ENCODE measurements at places on chromosomes 12 and 14. TPM values are rescaled to one million over a fixed set of nuclear protein-coding genes. Genes with fewer than 3 reads are reported as not detected.

DNA sequence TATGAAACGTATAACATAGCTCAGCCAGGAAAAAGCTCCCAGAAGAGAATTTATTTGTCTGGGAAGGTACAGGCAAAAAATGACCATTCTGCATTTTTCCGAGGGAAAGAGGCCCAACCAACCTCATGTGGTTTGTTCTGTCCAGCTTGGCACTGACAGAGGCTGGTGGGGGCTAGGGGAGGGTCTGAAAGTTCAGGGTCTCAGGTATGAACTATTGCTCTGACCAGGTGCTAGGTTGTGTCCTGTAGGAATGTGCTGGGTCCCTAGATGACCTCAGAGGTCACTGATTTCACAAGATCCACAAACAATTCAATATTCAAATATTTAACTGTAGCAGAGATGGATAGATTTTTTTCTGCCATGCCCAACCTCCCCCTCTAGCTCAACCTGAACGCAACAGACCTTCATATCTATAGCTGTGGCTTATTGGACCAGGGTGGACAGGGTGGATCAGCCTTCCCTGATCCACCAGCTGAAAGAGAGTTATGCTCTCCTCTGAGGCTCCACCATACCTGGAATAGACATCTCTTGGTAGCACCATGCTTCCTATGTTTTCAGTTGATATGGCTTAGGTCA lies 32.9 kb upstream of the IFT81 start:
- no peak for DNase-seq

Gene SLC38A2
- total RNA-seq: 620 TPM

- peak; percentile 60 for DNase-seq
Measured at GRCh38 chr12:98296462-98297079, 218.8 kb upstream of the TMPO start.

- DNase-seq: no peak
Measured at GRCh38 chr12:77751939-77752338, 78.8 kb upstream of the NAV3 start.

DNA sequence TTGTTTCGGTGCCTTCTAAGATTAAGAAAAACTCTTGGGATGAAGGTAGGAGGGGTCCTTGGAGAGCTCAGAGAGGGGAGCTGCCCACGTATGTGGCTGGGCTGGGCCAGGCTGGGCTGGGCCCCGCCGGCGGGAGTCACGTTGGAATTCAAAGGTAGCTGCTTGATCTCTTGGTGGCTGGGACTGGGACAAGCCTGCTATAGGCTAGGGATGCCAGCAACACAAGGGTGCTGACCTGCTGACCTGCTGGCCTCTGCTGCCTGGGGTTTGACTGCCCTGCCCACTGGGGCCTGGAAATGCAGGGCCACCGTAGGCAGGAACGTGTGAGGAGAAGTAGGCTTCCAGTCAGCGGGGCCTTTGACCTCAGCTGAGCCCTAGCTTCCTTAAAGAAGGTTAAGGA lies 52.8 kb upstream of the GTF2A1 start:
- no peak for DNase-seq

GRCh38 chr14:55240526-55241178 lies 30.6 kb upstream of the FBXO34 start:
- DNase-seq: peak; percentile 80

DNA sequence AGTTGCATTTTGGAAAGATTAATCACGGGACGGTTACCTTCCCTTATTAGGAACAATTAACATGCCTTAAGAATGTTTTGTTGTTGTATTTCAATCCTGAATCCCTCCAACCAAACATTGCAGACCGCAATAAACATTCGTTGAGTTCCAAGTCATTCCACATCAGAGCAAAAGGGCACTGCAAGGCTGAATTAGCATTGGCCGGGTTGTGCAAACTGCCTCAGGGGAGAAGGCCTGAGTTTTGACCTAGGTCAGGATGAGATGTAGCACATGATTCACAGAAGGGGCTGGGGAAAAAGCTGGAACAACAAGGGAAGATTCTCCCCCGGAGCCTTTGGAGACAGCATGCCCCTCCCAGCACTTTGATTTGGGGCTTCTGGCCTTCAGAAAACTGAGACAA lies 82.1 kb upstream of the BDKRB2 start:
- DNase-seq: no peak

Gene CLEC7A
- not detected for total RNA-seq

Gene BDKRB2
- total RNA-seq: 0.13 TPM

GRCh38 chr14:105974902-105975301 lies 448.5 kb downstream of the TMEM121 start:
- DNase-seq: peak; percentile 37

Gene TAS2R46
- 0.48 TPM for total RNA-seq

Gene TDRD9
- total RNA-seq: not detected

GRCh38 chr14:91326514-91327249 lies 82.2 kb upstream of the GPR68 start:
- no peak for DNase-seq

- DNase-seq: no peak
Measured at GRCh38 chr12:124632519-124632984, 65.1 kb upstream of the NCOR2 start.

Gene IL31
- total RNA-seq: not detected

GRCh38 chr12:99146730-99147129 lies 500.8 kb upstream of the GARIN6 start:
- no peak for DNase-seq

Gene GPR84
- total RNA-seq: not detected

DNA sequence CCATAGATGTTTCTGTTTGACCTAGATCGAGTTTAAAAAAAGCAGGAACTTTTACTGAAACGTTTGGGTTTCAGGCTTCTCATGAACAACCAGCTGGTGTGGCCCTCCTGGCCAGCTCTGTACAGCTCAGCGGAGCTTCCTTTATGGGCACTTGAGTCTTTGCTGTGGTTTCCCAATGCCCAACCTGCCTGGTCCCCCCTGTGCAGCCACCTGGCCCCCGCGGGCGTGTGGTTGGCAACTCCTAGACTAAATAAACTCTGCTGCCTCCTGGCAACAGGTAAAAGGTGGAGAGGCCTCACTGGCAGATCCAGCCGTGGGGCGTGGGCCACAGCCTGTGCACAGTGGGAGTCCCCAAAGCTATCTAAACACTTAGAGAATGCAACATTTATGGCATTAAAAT lies 38.7 kb downstream of the ADGRD1 start:
- DNase-seq: no peak

GRCh38 chr14:96790706-96791105 lies 6.5 kb upstream of the VRK1 start:
- DNase-seq: no peak

- no peak for DNase-seq
Measured at GRCh38 chr12:70691018-70691672, 53.9 kb upstream of the PTPRB start.

GRCh38 chr14:97137705-97138104 lies 340.5 kb downstream of the VRK1 start:
- DNase-seq: no peak

GRCh38 chr14:33210311-33210710 lies 271.6 kb downstream of the NPAS3 start:
- peak; percentile 53 for DNase-seq

Gene AMN
- total RNA-seq: 0.99 TPM

- DNase-seq: no peak
Measured at GRCh38 chr14:89618330-89618708, 201.3 kb upstream of the FOXN3 start.

Gene SNW1
- total RNA-seq: 88.8 TPM

DNA sequence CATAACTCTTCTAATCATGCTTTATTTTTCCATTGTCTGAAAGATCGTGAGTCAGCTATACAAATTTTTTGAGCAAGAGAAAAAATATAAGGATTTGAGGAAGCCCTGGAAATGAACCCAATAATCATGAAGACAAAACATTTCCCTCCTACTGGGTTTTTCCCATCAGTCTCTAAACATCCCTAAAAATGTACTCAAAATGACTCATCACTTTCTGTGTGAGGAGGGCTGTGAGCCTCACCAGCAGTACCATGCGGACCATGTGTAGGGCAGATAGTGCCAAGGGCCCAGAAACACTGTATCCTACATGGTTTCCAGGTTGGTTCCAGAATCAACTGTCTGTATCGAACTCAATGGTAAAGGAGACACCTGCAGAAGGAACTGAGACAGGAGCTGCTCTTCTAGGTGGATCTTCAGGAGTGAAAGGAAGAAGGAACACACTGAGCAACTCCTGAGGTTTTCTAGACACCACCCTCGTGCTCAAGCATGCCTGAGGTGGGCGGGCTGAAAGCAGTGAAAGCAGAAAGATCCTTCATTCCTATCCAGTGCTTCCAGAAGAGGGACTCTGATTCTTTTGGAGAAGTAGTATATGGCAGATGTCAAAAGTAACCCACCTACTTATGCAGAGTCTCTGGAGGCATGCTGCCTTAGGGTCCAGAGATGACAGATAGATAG lies 48.6 kb upstream of the RHOJ start:
- no peak for DNase-seq

DNA sequence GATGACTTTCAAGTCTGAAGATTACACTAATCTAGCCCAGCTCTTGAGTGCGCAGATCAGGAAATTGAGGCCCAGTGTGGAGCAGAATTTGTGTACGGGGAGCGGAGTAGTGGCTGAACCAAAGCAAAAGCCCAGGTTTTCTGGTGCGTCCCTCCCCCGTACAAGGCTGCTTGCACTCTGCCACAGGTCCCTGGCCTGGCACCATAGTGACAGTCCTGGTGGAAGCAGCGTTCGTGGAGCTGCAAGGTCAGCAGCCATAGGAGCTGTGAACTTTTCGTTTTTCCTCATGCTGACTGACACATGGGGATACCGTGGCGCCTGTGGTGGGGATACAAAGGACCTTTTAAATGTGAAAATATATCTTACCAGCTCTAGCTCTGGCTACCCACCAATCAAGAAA lies 1.7 kb downstream of the EVL start:
- DNase-seq: no peak

- no peak for DNase-seq
Measured at GRCh38 chr12:131281016-131281415, 327.3 kb downstream of the ADGRD1 start.

GRCh38 chr12:6959058-6959804 lies 8.1 kb downstream of the PTPN6 start:
- no peak for DNase-seq

DNA sequence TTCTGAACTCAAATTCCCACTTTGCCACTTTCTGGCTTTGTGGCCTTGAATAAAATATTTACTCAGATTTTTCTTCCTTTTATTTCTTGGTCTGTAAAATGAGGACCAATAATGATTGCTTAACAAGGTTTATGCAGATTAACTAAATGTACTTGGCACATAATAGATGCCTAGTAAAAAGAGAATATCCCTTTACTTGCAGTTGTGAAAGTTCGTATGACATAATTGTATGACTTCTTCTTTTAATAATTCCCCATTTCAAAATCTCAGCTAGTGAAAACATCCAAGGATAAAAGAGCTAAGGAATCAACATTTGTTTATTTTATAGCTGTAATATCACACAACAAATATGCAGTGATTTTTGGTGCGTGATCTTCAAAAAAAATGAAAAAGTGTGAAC lies 215.6 kb upstream of the ATP2B1 start:
- no peak for DNase-seq

GRCh38 chr12:87491089-87491488 lies 538.1 kb downstream of the C12orf50 start:
- DNase-seq: no peak

DNA sequence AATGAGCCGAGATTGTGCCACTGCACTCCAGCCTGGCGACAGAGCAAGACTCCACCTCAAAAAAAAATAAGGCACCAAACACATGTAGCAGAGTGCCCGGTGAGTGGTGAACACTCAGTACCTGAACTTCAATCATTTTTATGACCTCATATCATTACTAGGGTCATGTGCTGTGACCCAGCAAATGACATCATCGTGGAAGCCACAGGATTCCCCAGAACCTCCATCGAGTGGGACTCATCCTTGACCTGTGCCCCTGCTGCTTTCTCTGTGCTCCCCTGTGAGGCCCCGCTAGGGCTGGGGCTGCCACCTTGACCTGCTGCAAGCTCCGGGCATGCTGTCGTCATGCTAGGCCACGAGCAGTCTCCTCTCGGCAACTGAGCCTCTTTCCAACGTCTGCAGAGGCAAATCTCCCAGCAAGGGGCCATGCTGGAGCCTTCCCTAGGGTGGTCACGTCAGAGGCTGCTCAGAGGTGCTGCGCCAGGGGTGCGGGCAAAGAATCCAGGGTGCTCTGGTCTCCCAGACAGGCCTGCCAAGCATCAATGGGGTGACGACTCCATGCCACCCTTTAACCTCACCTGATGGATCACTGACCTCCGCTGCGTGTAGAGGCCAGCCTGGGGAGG lies 18.5 kb downstream of the GLTP start:
- no peak for DNase-seq

Gene PDZRN4
- not detected for total RNA-seq

Gene PTHLH
- total RNA-seq: not detected

Gene TMEM263
- 14.5 TPM for total RNA-seq

- DNase-seq: no peak
Measured at GRCh38 chr12:39852346-39852745, 232.7 kb upstream of the ABCD2 start.

GRCh38 chr12:51307655-51308593 lies 16.1 kb downstream of the BIN2 start:
- no peak for DNase-seq

DNA sequence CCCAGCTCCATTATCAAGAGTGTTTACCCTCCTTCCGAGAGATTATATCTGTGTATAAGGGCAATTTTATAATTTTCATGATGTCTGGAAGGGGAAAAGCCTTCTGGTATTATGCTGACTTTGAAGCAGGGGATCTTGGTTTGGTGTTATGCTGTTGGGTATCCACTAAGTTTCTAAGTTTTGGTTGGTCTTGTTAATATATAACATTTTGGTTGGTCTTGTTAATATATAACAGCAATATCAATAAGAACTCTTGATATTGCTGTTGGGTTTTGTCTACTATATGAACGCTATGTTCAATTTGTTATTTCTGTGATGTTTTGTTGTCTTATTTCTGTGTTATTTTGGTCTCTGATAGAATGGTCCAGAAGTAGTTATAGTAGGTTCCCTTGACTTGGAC lies 349.2 kb upstream of the LRFN5 start:
- no peak for DNase-seq

Gene PLEKHG7
- not detected for total RNA-seq

DNA sequence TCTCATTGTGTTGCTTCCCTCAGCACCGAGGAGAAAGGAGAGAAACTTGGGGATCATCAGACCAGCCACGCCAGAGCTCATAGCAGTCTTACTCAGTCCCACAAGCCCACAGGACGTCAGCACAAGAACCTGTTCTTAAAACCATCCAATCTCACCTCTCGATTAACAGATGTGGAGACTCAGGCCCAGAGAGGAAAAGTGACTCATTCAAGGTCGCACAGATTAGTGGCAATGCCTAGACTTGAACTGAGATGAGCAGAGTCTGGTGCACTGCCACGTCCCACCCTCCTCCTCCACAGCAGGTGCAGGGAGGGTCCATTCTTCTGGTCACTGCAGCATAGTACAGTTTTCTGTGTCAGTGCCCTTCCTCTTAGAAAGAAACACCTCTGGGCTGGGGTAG lies 154.9 kb upstream of the PZP start:
- DNase-seq: no peak

- no peak for DNase-seq
Measured at GRCh38 chr12:97757481-97758193, 295.0 kb downstream of the RMST start.

Gene GALNT4
- total RNA-seq: 3.3 TPM

Gene TCL1A
- 0.65 TPM for total RNA-seq

Gene EGLN3
- total RNA-seq: 27.3 TPM
